ENCODE measurements at places on chromosomes 16 and 17. TPM values are rescaled to one million over a fixed set of nuclear protein-coding genes. Genes with fewer than 3 reads are reported as not detected.

The NAGS gene
- 25.3 TPM for total RNA-seq

The TUBB3 gene
- 23.7 TPM for total RNA-seq

The EPOP gene
- 2.4 TPM for total RNA-seq

The NFATC3 gene
- 5.8 TPM for total RNA-seq

The CACNG4 gene
- not detected for total RNA-seq

The LDAF1 gene
- total RNA-seq: 90.6 TPM

The CDR2L gene
- 4.7 TPM for total RNA-seq

The CYTH1 gene
- 35.5 TPM for total RNA-seq

The CRHR1 gene
- total RNA-seq: not detected
